Foreskin fibroblast (primary cell): ENCODE measurements at places on chromosomes 1 and 21.

- DNase-seq = peak; percentile 52
Measured at GRCh38 chr1:83512373-83513193, 486.3 kb downstream of the TTLL7 start.

DNA sequence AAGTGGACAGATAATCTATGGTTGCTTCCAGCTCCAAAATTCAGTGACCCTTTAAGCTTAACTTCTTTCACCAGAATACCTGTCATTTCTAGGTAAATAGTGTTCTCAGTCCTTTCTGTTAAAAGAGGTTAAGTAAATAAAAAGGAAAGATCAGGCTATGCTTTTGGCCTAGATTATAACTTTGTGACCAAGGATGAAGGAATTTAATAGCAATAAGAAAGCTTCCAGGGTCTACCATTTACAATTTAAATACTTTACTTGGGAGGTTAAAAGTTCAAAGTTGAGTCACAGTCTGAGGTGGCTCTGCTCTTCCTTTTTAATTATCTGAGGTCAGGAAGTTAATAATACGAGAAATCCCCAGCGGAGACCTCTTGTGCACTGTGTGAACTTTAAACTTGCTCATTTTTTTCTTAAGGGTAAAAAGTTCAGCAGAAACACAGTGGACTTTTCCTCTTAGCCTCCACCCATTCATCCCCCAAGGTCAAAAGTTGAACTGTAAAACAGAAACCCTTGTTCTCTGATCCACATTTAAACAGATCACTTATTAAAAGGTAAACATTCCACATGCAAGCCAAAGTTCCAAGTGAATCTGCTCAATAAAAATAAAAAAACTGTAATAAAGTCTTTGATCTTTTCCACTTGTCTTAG is 187.1 kb downstream of the NRIP1 start:
- no peak for DNase-seq

DNA sequence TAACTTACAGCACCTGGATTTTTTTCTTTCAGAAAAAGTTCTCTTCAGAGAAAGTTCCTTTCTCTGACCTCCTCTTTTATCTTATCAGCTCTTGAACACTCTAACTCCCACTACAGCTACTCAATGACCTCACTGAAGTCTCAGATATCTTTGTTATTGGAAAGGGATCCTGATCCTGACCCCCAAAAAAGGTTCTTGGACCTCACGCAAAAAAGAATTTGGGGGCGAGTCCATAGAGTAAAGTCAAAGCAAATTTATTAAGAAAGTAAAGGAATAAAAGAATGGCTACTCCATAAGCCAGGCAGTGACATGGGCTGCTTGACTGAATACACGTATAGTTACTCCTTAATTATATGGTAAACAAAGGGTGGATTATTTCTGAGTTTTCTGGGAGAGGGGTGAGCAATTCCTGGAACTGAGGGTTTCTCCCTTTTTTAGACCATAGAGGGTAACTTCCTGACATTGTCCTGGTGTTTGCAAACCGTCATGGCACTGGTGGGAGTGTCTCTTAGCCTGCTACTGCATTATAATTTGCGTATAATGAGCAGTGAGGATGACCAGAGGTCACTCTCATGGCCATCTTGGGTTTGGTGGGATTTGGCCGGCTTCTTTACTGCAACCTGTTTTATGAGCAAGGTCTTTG is 44.2 kb downstream of the WDR64 start:
- DNase-seq = no peak

DNA sequence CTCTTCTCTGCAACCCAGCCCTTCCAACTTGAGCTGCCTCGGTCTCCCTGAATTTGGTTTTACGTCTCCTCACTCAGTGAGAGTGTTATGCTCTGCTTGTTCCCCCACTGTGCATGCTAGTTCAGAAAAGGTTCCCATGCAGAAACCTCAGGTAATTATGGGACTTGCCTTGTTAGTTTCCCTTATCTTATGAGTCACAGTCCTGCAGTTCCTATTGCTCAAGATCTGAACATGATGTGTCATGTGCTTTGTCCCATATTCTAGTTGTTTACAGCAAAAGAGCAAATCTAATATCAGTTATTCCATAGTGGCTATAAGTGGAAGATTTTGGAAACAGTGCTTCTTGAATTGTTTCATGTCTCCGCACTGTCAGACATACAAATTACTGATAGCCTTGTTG is 74.4 kb downstream of the DUSP10 start:
- peak; percentile 68 for DNase-seq

DNA sequence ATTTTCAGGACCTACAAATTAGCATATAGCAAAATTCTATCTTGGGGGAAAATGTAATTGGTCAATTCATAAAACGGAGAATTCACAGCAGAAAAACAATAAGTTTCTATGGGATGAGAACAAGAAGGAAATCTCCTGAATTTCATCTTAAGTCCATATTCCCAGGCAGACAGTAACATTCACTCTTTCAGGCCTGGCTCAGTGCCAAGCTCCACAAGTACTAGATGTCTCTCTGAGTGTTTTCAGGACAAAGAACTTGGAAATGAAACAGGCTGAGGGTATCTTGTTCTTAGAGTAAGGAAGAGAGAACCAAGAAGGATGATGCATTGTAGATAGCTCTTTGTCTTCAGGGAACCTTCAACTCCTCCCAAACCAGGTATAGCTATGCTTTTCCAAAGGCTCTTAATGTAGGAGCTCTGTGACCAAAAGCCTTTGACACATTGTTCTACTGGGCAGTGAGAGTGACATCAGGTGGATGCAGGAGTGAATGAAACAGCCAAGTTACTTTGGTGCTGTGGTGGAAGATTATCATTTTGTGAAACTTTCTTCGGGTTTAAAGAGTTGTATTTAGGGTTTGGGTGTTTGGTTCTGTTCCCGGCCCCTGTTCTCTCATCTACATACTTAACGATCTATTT is 298.3 kb downstream of the GPATCH2 start:
- DNase-seq = no peak

- no peak for DNase-seq
Measured at GRCh38 chr1:169184812-169185211, 78.3 kb downstream of the ATP1B1 start.

DNA sequence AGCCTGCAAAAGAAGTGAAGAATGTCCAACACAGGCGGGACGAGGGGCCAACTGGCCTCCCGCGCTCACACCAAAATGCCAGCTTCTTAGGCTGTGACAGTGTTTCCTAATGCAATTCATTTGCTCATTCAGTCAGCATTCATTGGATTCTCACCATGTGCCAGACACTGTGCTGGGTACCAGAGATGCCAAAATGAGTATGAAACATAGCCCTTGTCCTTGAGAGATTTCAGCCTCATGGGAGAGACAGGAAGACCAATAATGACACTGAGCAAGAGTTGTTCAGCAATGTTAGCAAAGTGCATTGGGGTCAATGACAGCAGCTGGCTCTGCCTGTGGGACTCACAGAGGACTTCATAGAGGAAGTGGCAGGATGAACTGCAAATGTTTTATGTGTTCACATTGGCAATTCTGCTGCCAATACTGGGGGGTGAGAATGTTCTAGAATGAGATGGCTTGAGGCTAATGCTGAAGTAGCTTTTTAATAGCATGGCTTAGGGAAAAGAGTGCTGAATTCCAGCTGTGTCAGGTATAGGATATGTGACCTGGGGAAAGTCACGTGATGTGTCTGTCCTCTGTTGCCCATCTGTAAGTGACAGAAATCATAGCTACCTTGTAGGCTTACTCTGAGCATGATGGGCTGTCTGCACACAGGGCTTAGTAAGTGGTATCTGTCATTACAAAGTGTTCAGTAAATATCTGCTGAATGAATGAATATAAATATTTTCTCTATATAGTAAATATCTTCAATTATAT is 58.3 kb upstream of the KIF26B start:
- no peak for DNase-seq

- DNase-seq = no peak
Measured at GRCh38 chr1:206930210-206930798, 8.6 kb upstream of the FCMR start.
